AML-193 (cell line): ENCODE measurements at places on chromosomes 3 and 15.

GRCh38 chr15:57382215-57382614, 5.9 kb downstream of the CGNL1 start:
- no peak for DNase-seq

- no peak for DNase-seq
Measured at GRCh38 chr3:69044608-69045007, 7.5 kb downstream of the TMF1 start.

DNA sequence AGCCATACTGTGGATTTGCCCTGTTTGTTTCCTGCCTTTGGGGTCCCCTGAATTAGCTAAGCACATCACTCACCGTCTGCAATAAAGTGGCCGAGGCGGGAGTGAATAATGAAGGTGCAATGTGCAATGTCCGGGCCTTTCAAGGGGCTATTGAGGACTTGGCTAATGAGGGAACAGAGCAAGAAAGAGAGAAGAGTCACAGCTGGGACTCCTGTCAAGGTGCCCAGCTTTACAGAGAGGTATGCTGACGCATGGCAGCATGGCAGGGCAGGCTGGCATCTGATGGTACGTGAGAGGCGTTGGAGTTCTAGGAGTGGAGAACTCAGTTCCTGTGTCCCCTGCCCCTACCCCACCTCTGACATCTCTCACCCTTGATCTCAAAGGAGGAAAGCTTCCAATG, 13.8 kb upstream of the ATP2B2 start:
- no peak for DNase-seq

DNA sequence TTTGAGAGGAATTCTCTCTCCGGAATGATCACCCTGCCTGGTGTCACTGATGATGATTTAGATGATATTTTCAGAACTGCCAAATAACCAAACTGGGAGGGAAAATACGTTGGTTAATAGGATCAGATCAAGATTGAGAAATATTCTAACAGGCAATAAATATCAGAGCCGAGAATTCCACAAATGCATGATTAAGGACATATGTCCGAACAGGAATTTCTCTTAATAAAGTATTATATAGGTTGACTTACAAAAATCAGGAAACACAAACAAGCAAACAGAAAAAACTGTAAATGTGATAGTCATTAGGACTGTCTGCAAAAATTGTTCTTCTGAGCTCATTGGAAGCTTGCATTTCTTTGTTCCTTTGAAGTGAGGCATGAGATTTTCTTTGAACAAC, 75.1 kb upstream of the PHLDB2 start:
- DNase-seq = no peak
